Vagina (tissue), 2 donors: ENCODE measurements at places on chromosomes 12 and 14.

DNA sequence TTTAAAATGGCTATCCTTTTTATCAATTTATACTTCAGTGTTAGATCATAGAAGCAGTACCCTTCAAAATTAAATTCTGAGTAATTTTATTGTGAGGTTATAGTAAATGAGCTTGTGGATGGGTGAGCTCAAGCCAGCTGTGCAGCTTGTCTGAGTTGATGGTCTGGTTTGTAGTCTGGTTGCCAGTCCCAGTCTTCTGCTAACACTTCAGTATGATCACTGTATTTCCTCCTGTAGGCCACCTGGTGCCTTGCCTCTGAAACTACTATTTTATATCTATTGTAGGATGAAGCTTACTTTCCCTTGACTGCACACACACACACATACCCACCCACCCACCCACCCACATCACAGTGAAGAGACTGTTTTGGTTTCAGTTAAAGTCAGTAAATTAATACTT, 496.4 kb downstream of the PCNX1 start:
- DNase-seq: no peak

DNA sequence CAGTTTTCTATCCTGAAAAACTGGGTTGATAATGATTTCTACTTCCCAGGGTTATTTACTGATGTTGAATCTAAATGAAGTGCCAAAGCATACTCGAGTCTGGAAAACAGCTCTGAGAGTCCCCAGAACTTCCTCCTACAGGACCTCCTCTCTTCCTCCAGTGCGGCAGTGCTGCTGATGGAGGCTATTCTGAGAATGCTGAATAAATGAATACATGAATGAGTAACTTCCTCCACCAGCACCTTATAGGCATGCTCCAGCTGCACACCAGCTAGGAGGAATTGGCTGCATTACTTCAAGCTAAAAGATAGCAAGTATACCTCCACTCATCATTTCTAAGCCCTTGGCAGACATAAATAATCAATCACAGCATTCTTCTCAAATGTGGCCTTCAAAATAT, 448.8 kb upstream of the CCDC196 start:
- no peak for DNase-seq

DNA sequence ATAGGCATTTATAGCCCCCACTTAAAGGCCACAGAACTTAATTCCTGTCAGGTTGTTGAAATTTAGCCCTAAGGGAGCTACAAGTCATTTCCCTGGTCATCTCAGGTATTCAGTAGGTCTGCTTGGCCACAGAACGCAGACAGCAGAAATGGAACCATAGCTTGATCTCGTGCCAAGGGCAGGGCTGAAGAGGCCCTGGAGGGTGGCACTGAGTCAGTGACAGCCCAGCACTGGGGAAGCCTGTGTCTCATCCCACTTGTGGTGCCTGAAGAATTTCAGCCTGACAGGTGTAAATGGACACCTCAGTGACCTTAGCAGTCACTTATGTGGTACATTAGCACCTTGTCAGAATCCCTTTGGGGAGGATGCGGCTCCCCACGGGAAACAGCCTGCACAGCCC, 6.6 kb downstream of the PRKAB1 start:
- no peak for DNase-seq

DNA sequence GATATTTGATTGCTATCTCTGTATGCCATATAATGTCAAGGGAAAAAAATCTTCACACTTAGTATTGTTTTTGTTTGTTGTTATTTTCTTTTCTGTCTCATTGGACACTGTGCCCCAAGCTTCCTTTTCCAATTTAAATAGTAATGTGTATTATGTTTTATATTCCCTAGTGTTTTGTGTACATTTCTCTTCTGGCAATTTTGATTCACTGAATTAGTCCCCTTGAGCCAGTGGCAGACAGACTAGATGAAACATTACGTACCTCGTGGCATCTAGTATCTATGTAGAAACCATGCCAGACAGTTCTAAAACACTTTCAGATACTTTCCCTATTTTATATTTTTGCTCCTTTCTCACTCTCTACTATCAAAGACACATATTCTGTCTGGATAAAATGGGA, at the start of gene OR6C1:
TSS of gene OR6C1 (plus strand) at position 301 of the 400 bp plus-strand sequence. CDS start 6,257 bp downstream, outside the sequence.
- DNase-seq: no peak

DNA sequence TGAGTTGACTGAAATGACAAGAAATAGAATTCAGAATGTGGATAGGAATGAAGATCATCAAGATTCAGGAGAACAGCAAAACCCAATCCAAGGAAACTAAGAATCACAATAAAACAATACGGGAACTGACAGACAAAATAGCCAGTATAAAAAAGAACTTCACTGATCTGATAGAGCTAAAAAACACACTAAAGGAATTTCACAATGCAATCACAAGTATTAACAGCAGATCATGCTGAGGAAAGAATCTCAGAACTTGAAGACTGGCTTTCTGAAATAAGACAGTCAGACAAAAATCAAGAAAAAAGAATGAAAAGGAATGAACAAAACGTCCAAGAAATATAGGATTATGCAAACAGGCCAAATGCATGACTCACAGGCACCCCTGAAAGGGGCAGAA, 15.3 kb upstream of the OR5AU1 start:
- DNase-seq: no peak

GRCh38 chr12:105317942-105318621, 12.4 kb upstream of the C12orf75 start:
- DNase-seq: no peak
